MV-4-11 (cell line): ENCODE measurements at places on chromosomes 12 and 14.
A peak's percentile ranks its signal among the peaks of the same experiment; 100 is the strongest.

DNA sequence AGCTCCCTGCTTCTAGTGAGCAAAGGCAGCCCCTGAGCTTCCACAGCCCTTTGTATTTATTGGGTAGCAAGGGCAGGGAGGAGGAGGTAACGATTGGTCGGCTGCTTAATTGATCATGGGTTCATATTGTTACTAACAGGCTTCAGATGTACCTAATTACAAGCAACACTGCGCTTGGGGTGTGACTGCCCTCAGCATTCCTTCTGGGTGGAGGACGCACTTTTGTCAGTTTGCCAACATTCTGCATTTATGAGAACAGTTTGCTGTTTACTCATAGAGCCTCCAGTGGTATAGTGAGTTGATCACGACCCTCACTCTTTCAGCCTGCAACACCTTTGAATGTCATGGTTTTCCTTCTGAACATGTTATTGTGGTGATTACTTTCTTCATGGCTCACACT is 9.6 kb downstream of the TSHR start:
- DNase-seq: no peak

GRCh38 chr12:64293654-64294364 is 71.7 kb upstream of the KICS2 start:
- peak; percentile 95 for DNase-seq

- DNase-seq: no peak
These were observed 13.3 kb upstream of the C12orf75 start for GRCh38 chr12:105316931-105317852.

DNA sequence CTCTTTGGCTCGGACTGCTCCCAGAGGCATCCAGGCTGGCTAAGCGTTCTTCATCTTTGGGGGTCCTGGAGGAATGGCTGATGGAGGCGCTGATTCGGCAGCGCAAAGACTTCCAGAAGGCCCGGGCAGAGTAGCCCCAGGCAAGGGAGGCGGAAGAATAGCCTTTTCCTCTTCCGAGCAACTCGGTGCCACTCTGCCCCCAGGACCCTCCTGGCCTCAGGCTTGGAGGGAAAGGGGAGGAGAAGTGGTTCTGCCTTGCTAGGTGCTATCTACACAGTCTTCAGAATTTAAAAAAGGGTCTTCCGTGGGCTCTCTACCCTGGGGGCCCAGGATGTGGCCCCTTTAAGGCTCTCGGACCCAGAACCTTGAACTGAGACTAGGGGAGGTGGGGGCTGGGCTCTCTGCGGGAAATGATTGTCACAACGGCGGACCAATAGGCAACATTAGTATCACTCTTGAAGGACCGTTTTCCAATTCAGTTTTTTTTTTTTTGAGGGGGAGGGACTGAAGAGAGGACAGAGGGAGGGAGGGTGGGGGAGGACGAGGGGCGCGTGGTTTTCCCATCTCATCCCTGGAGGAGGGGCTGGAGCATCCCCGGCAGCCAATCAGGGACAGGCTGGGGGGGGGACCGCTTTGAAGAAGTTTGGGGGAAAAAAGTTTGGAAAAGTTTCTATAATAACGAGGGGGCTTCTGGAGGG is at the start of gene NFATC4:
TSS of gene NFATC4 (plus strand) at position 671 of the 698 bp plus-strand sequence. CDS start 157 bp downstream, outside the sequence.
- no peak for DNase-seq

DNA sequence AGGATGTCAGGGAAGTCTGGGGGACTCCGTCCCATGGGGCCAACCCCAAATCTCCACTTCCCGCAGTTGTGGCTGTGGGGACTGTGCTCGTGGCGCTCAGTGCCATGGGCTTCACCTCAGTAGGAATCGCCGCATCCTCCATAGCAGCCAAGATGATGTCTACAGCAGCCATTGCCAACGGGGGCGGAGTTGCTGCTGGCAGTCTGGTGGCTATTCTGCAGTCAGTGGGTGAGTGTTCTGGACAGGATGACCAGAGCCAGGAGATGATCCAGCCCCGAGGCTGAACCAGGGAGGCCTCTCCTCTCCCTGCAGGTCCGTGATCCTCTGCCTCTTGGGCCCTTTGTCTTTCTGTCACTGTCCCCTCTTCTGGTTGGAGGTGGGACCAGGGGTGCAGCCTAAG is 8.8 kb upstream of the IFI27 start:
- no peak for DNase-seq

DNA sequence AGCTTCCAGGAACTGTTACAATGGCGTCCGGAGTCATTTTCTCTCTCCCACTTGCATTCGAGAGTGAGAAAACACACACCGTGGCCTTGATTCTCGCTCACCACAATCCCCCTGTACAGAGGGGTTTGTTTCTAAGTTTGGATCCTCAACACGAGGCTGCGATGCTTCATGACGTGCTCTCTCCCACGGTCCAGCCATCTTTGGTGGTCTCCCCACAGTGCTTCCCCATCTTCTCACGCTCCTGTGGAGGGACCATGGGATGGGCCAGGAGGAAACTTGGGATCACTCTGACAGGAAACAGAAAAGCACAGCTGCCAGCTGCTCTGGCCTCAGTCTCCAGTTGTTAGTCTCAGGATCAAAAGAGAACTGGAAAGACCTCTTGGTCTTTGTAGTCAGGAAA is 28.1 kb downstream of the OR10P1 start:
- DNase-seq: no peak

- DNase-seq: no peak
These were observed 27.0 kb upstream of the CLEC14A start for GRCh38 chr14:38282936-38283335.

DNA sequence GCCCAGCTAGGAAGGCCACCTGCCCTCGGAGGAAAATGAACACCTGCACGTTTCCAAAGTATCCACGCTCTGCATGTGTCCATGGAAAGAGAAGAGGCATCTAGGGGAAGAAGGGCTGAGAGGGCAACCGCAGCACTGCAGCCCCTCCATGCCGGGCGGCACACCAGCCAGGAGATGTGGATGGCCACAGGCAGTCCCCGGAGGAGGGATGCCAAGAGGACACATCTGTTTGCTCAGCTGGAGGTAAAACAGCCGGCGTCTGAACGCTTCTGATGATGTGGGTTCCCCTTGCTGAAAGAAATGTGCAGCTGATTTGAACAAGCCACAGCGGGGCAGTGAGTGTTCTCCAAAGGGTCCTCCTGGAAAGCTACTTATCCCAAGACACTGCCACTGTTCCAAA is 34.0 kb downstream of the CHGA start:
- DNase-seq: no peak

- DNase-seq: no peak
These were observed 17.3 kb downstream of the EML1 start for GRCh38 chr14:99810559-99810874.

GRCh38 chr14:70281939-70282338 is 77.5 kb downstream of the COX16 start:
- no peak for DNase-seq

- peak; percentile 24 for DNase-seq
These were observed 308.0 kb downstream of the ITPR2 start for GRCh38 chr12:26524862-26525465.

GRCh38 chr12:113186666-113187325 is 1.3 kb downstream of the RITA1 start:
- no peak for DNase-seq

GRCh38 chr12:29735604-29736003 is 48.1 kb downstream of the TMTC1 start:
- no peak for DNase-seq

DNA sequence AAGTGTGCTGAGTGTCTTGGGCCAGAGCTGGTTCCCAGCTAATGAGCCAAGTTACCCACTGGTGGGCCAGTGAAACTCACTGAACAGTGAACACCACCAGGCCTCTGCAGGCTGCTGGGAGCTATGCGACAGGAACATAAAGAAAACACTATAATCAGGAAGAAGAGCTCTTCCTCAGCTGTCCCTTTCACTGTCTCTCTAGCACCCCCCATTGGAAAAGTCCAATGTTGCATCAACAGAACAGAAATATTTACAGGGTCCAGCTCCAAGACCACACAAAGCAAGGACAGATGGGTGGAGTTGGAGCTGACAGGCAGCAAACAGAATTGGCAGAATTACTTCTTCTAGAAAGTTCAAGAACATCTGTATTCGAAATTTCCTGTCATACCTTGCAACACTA is 903.6 kb upstream of the TMEM132C start:
- DNase-seq: peak; percentile 43

- DNase-seq: no peak
These were observed 14.8 kb downstream of the IRAK3 start for GRCh38 chr12:66203820-66204219.

DNA sequence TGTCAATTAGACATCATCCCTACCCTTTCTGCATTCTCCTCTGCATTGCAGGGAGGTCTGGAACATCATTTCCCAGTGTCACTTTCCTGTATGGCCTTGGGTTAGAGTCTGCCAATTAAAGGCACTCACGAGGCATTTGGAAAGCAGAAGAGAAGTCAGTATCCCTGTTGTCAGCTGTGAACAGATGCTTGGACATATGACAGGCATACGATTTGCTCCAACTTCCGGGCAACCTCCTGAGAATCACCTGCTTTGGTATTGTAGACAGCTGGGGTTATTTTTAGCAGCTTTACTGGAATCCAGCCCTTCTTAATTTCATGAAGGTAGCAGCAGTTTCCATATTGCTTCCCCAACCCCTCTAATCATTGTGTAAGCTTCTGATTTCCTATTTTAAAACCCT is 88.7 kb upstream of the DHRS4 start:
- DNase-seq: no peak
